ENCODE measurements at places on chromosomes 7 and 10. TPM values are rescaled to one million over a fixed set of nuclear protein-coding genes. Genes with fewer than 3 reads are reported as not detected.

- DNase-seq = no peak
These were observed 27.7 kb downstream of the MET start for GRCh38 chr7:116699722-116700120.

GRCh38 chr10:3872712-3873329 lies 87.8 kb upstream of the KLF6 start:
- no peak for DNase-seq

GRCh38 chr7:71563276-71563675 lies 431.3 kb downstream of the GALNT17 start:
- DNase-seq = no peak

- no peak for DNase-seq
These were observed 9.5 kb downstream of the SLC13A1 start for GRCh38 chr7:123190109-123190831.

GRCh38 chr10:99435986-99436638 lies 5.7 kb upstream of the GOT1 start:
- DNase-seq = no peak

- DNase-seq = no peak
These were observed 2.5 kb downstream of the ZEB1 start for GRCh38 chr10:31321396-31321941.

- DNase-seq = peak; percentile 65
These were observed 293.5 kb upstream of the IMMP2L start for GRCh38 chr7:111855842-111856227.

DNA sequence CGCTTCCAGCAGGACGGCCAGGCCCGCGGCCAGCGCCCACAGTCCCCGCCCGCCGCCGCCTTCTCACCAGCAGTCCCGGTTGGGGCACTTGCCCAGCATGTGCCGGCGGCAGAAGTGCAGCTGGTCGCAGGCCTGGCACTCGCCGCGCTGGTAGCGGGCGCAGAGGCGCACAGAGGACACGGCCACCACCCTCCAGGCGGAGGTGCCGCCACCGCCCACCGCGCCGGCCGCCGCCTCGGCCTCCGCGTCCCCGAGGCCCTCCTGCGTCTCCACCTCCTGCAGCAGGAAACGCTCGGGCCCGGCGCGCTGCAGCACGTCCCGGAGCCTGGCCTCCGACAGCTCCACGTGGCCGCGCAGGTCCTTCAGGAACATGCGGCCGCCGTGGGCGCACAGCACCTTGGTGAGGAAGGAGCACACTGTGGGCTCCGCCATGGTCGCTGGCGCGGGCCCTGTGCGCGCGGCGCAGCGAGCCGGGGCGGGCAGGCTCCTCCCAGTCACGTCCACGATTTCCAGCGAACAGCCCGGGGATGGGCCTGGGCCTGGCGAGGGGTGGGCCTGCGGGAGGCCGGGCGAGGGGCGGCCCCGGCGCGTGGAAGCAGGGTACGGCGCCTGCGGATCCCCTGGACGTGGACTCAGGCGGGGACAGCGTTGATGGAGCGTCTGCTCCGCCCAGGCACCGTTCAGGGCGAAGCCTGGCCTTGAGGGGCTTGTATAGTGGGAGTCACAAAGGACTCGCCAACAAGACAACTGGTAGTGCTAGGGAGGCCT lies at the start of gene ZC3HAV1L:
Gene ZC3HAV1L (minus strand): TSS at position 457 of the 768 bp plus-strand sequence. CDS start 25 bp downstream, at position 432.
- DNase-seq = peak; percentile 83

- peak; percentile 91 for DNase-seq
These were observed 113.4 kb downstream of the PTPN20 start for GRCh38 chr10:47024399-47025252.

GRCh38 chr7:156459067-156459466 lies 181.5 kb upstream of the RNF32 start:
- DNase-seq = no peak

DNA sequence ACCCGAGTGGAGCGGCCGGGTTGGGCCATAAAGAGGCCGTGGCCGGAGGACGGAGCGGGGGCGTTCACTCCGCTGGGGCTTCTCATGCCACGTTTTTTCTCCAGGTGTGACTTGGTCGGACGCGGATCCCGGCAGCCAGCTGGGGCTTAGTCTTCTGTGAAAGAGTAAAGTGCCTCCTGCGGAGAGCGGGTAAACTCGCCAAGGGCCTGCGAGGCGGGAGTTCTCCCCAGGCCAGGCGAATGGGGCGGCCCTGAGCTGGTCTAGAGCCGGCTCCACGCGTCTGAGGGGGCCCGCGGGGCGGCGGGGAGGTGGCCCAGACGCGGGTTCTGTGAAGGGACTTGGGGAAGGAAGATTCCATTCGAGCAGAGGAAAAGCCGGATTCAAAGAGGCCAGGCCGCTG lies 86.3 kb upstream of the VIPR2 start:
- no peak for DNase-seq

- no peak for DNase-seq
These were observed 308.1 kb upstream of the PFKP start for GRCh38 chr10:2759233-2759632.

GRCh38 chr7:91165846-91166230 lies 98.4 kb upstream of the FZD1 start:
- no peak for DNase-seq

GRCh38 chr7:104011829-104012228 lies 22.4 kb upstream of the RELN start:
- no peak for DNase-seq

- no peak for DNase-seq
These were observed 13.0 kb downstream of the RRP12 start for GRCh38 chr10:97388152-97388551.

DNA sequence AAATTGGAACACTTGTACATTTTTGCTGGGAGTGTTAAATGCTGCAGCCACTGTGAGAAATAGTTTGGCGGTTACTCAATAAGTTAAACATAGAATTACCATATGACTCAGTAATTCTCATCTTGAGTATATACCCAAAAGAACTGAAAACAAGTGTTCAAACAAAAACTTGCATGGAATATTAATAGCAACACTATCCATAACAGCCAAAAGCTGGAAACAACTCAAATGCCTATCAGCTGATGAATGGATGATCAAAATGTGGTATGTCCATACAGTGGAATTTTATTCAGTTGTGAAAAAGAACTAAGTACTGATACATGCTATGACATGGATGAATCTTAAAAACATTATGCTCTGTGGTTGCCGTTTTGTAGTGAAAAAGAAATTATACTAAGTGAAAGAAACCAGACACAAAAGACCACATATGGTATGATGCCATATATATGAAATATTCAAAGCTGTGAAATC lies 63.0 kb upstream of the SP4 start:
- no peak for DNase-seq

GRCh38 chr10:112213098-112213823 lies 29.7 kb upstream of the GPAM start:
- DNase-seq = no peak

DNA sequence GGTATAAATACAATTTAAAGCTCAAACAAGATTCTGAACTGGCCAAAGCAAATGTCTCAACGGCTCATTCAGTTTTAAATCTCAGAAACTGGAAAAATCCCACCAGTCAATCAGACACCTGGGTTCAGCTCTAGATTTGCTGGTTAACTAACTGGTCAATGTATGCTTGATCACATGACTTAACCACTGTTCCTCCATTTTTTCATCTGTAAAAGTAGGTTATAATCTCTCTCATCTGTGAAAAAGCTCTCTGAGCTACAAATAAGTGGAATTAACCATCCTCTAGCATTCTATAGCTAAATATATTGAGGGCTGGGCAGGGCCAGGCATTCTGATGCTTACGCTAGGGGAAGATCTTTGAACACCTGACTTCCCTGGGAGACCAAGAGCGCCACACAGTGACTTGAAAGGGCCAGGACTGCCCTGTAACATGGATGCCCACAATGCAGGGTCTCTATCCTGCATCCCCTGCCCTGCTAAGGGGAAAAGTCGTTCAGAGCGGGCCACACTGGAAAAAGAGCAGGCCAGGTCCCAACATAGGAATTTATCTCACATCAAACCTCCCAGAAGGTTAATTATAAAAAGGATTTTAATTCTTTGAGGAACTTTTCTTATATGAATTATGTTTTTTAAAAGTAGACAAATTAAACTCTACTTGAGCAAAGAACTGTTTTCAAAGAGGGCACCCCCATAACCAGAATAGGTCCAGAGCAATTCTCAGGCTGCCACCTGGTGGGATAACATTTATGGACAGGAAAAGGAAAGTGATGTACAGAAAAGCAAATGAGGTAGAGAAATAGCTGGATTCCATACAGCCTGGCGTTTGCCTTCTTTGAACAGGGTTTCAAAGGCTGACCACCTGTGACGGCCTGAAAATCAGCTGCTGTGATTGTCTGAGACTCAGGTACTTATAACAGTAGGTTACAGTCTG lies 1.8 kb downstream of the RP9 start:
- DNase-seq = peak; percentile 86

DNA sequence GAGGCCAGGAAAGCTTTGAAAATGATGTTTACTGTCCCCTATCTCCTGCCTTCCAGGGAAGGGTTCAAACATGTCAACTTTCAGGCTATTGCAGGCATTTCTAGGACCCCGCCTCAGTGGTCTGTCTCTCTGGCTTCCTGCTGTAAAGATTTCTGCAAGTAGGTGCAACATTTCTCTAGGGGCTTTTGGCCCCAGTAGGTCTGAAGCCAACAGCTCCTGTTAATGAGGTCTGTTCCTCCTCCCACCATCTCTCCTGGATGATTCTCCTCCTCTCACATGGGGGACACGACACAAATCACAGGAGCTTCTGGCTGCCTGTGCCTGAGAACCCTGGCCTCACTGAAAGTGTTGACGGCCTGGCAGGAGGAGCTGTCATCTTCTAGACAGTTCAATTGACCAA lies 194.3 kb downstream of the CYP26A1 start:
- DNase-seq = no peak

DNA sequence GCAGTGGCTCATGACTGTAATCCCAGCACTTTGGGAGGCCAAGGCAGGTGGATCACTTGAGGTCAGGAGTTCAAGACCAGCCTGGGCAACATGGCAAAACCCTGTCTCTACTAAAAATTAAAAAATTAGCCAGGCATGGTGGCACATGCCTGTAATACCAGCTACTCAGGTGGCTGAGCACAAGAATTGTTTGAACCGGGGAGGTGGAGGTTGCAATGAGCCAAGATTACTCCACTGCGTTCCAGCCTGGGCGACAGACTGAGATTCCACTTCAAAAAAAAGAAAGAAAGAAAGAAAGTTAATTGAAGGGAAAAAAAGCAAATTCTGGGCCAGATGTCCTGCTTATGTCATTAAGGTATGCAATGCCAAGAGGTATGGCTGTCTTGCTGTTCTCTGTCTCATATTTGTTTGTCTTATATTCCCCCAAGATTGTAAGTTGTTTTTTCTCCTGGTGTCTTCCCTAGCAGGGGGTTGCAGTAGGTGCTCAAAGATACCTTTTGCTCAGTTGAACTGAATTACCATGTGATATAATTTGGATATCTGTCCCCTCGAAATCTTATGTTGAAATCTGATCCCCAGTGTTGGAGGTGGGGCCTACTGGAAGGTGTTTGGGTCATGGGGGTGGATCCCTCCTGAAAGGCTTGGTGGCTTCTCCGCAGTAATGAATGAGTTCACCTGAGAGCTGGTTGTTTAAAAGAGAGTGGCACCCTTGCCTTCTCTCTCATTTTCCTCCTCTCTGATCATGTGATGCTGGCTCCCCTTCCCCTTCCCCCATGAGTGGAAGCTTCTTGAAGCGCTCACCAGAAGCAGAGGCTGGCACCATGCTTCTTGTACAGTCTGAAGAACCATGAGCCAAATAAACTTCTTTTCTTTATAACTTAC lies 60.9 kb downstream of the MYOF start:
- peak; percentile 73 for DNase-seq

- no peak for DNase-seq
These were observed 39.1 kb upstream of the PARD3 start for GRCh38 chr10:34854147-34854601.

DNA sequence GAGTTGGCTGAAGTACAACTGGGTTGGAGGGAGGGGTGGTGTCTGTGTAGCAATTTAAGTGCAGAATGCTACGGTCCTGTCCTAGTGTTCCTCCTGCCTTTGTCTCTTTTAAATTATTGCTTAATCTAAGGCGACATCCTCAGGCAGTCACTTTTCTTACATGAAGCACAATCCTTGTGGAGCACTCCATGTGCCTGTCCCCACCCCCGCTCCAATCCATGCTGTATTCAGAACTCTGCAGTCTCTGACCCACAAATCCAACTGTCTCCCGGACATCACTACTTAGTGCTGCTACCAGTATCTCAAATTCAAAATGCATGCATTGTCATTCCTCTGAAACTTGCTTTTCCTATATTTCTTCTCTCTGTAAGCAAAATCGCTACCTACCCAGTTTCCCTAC lies 91.4 kb upstream of the FAM133B start:
- no peak for DNase-seq

- no peak for DNase-seq
These were observed 299.7 kb upstream of the SEMA3C start for GRCh38 chr7:81218480-81219106.

DNA sequence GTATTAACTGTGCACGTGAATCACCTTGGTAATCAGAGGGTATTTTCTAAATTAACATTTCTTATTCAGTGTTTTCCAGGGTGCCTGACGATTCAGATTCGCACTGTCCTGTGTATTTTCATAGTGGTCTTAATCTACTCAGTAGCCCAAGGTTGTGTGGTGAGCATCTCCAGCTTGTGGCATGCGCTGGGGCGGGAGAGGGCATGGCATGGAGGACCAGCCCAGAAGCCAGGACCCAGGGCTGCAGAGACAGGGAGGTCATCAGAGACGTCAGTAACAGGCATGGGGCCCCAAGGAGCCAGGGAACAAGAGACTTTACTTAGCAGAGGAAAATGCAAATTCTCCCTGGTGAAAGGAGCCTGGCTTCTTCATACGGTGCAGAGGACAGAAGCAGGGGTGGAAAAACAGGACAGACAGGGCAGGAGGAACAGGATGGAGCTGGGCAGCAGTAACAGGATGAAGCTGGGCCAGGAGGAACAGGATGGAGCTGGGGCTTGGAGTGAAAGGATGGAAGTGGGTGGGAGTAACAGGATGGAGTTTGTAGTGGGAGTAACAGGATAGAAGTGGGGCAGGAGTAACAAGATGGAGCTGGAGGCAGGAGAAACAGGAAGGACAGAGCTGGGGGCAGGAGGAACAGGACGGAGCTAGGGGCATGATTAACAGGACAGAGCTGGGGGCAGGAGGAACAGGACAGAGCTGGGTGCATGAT lies 110.9 kb downstream of the ADCY1 start:
- DNase-seq = no peak

DNA sequence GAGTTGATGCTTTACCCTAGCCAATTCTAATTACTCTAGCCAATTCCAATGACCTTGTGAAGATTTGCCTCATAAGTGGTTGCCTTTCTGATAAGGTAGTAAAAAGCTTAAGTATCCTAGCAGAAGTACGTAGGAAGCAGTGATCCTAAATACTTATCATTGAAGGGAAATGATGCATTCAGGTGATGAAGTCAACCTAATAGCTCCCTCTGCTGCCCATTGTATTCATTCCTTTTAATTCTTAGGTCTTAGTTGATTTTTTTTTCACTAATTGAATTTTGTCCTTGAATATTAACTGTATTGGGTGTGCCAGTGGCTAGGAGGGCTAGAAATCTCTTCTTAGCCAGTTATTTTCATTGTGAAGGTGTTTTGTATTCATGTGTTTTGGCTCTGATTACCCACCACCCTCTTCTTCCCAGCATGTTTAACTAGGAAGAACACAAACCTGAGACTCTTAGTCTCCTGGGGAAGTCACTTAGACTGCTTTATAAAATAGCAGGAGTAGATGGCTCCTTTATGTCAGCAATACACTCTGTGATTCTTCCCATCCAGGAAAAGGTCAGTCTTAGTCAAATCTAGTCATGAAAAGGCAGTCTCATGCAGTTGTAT lies 46.3 kb downstream of the PLEKHA8 start:
- DNase-seq = no peak

TAF5 gene
- total RNA-seq = 7.7 TPM

APBB1IP gene
- 0.14 TPM for total RNA-seq

SORCS1 gene
- total RNA-seq = 57.4 TPM

OR2A1 gene
- total RNA-seq = not detected

TRAPPC14 gene
- total RNA-seq = 27.7 TPM

VPS26A gene
- 43.6 TPM for total RNA-seq

IL2RA gene
- total RNA-seq = not detected

TEX47 gene
- not detected for total RNA-seq

KIAA1217 gene
- 28.5 TPM for total RNA-seq

AGAP4 gene
- total RNA-seq = 44.2 TPM

Measured in endodermal cell (in vitro differentiated cells).